ENCODE measurements at places on chromosomes 13 and 19.

DNA sequence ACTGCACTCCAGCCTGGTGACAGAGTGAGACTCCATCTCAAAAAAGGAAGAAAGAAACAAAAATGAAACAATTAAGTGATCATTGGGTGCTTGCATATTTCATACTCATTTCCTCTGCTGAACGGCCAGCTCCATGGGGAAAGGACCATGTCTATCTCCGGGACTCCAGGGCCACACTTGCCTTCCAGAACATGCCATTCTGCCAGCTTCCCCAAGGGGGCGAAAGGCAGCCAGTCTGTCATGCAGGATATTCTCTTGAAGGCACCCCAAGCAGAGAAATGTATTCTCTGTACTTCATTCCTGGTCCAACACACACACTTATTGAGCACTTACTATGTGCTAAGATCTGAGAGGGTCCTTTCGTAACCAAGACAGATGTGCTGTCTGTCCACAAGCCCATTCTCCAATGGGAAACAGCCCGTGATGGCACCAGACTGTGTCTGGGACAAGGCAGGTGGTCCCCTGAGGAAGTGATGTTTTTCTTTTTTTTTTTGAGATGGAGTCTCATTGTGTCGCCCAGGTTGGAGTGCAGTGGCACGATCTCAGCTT lies 10.2 kb upstream of the CARM1 start:
- DNase-seq: peak; percentile 93

GRCh38 chr13:110329798-110330461 lies 22.8 kb downstream of the COL4A2 start:
- DNase-seq: no peak

DNA sequence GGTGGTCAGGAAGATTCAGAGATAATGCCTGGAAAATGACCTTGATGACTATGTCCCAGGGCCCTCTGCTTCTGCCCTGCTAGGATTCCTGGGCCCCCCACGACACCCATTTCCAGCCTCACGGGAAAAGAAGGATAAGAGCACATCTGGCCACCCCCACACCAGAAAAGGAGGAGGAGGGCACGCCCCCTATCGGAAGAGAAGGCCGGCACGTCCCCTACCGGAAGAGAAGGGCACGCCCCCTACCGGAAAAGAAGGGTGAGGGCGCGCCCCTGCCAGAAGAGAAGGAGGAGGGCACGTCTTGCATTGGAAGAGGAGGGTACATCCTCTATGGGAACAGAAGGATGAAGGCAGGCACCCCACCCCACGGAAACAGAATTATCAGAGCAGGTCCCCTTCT lies 84.3 kb downstream of the IER2 start:
- DNase-seq: peak; percentile 17

- DNase-seq: peak; percentile 46
These were observed 4.1 kb downstream of the DLL3 start for GRCh38 chr19:39502640-39503417.

DNA sequence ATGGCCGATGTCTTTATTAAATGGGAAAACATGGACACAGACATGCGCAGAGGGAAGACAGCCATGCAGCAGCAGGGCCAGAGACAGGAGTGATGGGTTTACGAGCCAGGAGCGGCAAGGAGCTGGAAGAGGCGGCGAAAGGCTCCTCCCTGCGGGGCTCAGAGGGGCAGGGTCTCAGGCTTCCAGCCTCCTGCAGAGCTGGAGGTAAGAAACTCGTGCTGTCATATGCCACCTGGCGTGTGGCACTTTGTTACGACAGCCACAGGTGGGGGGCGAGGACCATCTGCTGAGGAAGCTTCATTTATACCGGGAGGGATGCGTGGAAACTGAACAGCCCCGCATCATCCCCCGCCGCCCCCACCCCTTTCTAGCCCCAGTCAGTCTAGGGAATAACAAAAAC lies 52.0 kb upstream of the SPACA7 start:
- no peak for DNase-seq

DNA sequence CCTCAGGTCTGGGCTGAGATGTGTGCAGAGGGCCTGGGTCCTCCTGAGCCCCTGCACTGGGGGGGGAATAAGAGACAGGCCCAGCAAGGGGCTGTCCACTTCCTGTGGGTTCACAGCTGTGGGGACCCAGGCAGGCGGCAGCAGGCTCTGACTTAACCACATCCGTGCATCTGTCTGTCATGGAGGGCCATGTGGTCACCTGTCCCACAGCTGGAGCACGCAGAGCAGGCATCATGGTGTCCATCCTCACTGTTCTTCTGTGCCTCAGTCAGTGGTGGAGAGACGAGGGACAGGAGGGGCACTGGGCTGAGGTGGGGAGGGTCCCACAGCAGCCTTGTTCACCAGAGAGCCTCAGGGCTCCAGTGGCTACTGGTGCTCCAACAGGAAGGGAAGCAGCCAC lies 16.3 kb upstream of the KIR3DL3 start:
- DNase-seq: peak; percentile 43

DNA sequence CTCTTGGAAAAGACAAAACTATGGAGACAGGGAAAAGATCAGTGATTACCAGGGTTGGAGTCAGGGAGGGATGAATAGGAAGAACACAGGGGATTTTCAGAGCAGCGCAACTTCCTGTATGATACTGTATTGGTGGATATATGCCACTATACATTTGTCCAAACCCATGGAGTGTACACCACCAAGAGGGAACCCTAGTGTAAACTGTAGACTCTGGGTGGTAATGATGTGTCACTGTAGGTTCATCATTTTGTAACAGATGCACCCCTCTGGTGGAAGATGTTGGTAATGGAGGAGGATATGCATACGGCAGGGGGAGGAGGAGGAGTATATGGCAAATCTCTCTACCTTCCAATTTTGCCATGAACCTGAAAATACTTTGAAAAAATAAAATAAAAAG lies 68.1 kb downstream of the UFM1 start:
- peak; percentile 8 for DNase-seq

GRCh38 chr13:110307767-110308655 lies 927 bp downstream of the COL4A2 start:
- no peak for DNase-seq

GRCh38 chr19:14449321-14449720 lies 16.2 kb downstream of the PKN1 start:
- DNase-seq: peak; percentile 26

DNA sequence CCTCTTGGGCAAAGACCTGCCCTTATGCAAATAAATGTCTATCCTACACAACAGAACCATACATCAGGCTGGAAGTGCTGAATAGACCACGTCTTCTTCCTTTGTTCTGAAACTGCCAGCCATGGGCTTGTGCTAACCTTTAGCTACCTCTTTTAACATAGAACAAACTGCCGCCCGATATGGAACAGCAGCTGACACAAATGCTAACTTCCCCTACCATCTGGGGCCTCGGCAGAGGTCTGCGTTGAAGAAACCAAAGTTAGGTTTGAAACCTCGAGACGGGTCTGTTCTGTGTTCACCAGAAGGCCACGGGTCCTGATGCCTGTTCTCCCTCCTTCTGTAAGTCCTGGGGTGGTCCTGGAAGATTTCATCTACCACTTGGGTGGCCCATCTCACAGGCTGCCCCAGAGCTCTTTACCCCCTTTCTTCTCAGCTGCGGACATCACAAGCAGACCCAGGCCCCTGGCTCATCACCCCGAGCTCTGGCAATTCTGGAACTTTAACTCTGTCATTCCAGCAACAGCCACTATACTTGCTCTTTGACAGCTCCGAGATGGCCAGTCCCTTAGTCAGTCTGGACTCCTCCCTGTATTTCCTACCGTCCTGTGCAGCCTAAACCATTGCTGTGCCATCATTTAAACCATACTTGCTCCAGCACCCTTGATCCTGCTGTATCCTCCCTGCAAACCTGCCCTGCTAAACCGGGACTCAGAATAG lies 146.7 kb downstream of the USP12 start:
- peak; percentile 44 for DNase-seq

GRCh38 chr19:3163230-3163886 lies 15.2 kb upstream of the S1PR4 start:
- peak; percentile 43 for DNase-seq

GRCh38 chr13:58850161-58850560 lies 1218.6 kb downstream of the PCDH17 start:
- DNase-seq: no peak

DNA sequence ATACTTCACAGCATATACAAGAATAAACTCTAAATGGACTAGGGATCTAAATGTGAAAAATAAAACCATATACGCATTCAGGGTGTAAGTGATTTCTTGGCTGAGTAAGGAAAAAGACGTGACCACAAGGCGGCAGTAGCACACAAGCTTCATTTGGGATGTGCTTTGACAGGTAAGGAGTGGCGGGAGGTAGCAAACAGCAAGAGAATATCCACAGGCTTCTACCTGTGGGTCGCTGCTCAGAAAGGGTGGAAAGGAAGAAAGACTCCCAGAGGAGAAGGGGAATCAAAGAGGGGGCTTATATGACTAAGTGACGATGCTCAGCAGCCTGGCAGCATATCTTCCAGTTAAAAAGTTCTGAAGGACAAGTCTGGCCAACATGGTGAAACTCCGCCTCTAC lies 2.5 kb upstream of the ZNF121 start:
- DNase-seq: peak; percentile 47

GRCh38 chr19:19820774-19821320 lies 703 bp downstream of the ZNF506 start:
- peak; percentile 13 for DNase-seq

- no peak for DNase-seq
These were observed 270.9 kb downstream of the SLC7A1 start for GRCh38 chr13:29324601-29325000.

GRCh38 chr13:37448153-37448552 lies 150.4 kb downstream of the POSTN start:
- no peak for DNase-seq

- DNase-seq: no peak
These were observed 229 bp downstream of the BORCS8 start for GRCh38 chr19:19191768-19192077.

- no peak for DNase-seq
These were observed 65.6 kb downstream of the RBM26 start for GRCh38 chr13:79340490-79340889.

DNA sequence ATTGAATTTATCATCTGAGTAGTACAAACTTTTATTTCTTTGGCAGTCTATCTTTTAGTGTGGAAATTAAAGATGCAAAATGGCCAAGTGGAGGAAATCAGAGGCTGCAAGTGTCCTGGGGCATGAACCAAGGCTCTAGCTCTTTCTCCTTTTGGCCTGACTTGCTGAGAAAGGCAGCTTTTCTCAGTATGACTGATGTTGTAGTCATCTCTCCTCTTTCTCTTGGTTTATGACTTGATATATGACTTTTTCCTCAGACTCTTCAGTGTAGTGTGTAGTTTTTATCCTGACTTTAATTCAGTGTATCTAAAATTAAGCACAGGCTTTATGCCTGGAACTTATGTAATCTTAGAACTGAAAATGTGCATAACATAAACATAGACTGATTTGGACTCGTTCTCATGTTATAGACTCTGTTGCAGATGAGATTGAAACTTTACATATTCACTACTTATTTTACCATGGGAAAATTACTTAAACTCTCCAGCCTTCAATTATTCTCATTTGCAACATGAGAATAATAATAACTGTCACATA lies 65.7 kb downstream of the SLITRK5 start:
- no peak for DNase-seq

DNA sequence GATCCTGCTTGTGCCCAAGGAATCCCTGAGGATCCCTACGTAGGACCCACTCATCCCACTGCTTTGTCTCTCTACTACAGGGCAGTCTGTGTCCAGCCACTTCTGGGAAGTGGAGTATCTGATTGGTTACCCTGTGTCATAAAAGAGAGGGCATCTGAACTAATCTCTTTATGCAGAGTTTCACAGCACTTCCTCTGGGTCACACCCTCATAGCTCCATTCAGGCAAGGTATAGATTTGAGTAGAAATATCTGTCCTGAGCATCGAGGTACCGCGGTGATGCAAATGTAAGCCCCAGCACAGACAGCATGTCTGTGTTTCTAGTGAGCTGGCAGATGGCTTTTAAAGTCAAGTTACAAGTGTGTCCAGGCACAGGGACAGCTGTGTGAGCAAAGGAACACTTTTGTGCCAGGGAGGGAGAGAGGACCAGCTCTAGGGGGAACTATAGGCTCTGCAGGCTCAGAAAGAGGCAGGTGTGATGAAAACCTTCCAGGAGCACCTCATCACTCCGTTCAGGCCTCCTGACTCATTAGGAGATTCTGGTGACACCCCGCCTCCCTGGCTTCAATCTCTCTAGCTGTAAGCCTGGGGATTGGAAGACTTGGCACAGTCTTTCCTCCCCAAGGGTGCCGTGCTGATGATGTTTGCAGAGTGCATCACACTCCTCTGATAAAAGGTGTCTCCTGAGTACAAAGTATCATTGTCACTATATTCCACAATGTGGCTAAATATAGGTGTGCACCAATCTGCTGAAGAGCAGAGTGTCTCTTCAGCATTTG lies 84.3 kb upstream of the UBL3 start:
- no peak for DNase-seq

GRCh38 chr13:24725379-24725778 lies 38.6 kb upstream of the RNF17 start:
- peak; percentile 47 for DNase-seq

GRCh38 chr13:48275507-48275906 lies 28.0 kb upstream of the RB1 start:
- no peak for DNase-seq

DNA sequence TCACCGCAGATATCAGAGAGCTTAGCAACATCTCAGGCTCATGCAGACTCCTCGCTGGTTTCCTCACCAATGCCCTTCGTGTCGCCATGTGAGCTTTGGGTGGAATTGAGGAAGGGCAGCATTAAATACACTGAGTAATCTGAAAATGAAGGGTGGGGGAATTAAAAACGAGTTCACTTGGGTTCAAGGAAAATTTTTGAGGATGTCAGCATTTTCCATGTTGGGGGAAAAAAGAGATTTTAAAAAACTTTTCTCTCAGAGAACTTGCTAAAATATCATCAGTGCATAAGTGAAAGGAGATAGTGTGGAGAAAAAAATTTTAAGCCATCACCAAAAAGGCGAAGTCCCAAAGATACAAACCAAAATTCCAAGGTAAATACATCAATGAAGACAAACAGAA lies 359.3 kb downstream of the KCNRG start:
- DNase-seq: no peak

GRCh38 chr19:55643887-55644176 lies 383 bp downstream of the ZNF581 start:
- no peak for DNase-seq

GRCh38 chr19:23346696-23347095 lies 48.6 kb downstream of the ZNF91 start:
- DNase-seq: no peak

DNA sequence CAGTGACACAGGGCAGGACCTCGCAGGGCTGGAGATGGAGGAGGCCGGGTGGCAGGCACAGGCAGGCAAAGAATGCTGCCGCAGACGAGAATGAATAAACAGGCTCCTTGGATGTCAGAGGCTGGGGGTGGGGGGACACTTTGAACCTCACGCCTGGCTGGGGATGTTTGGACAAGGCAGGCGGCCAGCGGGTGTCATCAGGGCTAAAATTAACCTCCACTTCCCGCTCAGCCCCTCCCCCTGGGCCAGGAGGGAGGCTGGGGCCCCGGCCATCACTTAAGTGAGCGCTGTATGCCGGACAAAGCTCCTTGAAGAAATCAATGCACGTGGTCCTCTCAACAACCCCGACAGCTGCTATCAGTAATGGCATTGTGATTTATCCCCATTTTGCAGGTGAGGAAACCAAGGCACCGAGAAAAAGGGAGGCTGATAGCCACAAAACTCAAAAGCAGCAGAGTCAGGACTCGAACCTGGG lies 10.3 kb upstream of the FUT5 start:
- DNase-seq: no peak
